ENCODE measurements at places on chromosomes 6 and 20.

- no peak for DNase-seq
These were observed 46.4 kb upstream of the CCDC28A start for GRCh38 chr6:138727182-138727581.

DNA sequence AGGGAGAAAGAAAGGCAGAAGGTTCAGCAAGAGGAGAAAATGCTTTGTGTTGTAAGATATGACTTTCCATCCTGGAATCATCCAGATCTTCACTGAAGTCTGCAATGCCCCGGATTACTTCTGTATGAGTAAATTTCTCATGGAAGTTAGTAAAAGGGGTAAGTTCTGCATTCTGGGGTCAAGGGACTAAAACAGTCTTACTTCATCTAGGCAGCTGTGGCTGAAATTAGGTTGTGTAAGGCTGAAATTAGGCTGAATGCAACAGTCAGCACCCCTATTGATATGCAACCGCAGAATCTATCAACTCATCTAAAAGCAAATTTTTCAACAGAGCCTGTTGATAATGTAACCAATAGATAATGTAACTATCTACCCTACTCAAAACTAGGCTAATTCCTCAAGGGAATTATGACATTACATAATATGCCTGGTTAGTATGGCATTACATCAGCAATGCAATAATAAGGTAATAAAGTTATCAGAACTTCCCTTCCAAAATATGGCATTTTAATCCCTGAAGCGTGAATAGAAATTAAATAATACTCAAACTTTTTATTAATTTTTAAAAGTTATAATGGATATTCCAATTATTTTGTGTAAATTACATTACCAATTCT is 671.7 kb upstream of the CITED2 start:
- no peak for DNase-seq

DNA sequence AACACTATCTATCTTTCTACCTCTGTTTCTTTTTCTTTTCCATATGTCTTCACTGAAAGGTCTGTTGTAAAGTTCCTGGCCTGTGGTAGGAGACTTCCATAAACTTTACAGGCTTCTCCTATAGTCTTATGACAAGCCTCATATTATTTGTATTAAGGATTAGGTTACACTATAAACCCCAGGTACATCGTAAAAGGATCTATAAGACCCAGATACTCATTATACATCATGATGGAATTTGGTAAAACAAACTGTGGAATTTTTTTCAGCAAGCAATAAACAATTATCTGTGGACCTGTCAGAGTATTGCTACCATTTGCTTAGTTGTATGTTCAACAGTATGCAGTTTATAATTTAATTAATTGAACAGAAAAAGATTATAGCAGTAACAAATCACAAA is 55.5 kb downstream of the RFX6 start:
- no peak for DNase-seq

GRCh38 chr6:73523434-73524123 is 2.7 kb upstream of the EEF1A1 start:
- peak; percentile 28 for DNase-seq

DNA sequence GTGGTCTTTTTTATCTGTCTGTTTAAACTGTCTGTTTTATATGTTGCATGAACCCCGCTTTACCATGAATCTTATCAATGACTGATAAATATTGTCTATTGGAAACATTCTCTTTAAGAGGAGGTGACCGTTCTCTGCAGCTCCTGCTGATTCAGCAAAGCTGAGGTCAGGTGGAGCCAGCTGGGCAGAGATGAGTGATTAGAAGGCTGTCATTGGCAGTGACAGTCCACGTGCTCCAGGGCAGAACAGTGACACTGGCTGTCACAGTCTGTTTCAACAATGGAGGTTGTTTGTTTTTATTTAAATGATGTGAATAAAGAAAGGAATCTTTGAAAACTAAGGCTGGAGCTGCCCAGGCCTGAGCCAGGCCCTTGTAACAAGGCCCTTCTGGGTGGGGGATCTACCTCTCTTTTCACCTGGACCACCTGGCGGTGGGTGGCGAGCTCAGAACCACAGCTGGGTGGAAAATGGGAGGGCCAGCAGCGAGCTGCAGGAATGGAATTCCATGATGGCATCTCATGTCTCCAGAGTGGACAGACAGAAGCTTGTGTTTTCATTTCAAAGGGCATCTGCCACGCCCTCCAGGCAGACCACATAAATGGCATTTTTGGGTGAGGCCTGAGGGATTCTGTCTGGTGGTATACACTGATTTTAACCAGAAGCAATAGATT is 12.6 kb downstream of the SYNJ2 start:
- DNase-seq: no peak

- no peak for DNase-seq
These were observed 12.2 kb downstream of the TTBK1 start for GRCh38 chr6:43255408-43256054.

DNA sequence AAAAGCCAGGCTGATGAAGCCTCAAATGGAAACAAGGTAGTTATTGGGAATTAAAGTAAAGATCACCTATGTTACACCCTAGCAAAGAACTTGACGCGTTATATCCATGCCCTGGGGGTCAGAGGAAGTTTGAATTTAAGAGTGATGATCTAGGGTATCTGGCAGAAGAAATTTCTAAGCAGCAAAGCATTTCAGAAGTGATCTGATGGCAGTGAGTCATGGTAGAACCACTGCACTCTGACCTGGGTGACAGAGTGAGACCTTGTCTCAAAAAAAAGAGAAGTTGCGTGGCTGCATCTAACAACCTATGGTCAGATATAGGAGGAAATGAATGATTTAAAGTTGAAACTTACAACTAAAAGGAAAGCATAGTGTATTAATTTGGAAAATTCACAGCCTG is 45.2 kb downstream of the SCP2D1 start:
- DNase-seq: no peak

DNA sequence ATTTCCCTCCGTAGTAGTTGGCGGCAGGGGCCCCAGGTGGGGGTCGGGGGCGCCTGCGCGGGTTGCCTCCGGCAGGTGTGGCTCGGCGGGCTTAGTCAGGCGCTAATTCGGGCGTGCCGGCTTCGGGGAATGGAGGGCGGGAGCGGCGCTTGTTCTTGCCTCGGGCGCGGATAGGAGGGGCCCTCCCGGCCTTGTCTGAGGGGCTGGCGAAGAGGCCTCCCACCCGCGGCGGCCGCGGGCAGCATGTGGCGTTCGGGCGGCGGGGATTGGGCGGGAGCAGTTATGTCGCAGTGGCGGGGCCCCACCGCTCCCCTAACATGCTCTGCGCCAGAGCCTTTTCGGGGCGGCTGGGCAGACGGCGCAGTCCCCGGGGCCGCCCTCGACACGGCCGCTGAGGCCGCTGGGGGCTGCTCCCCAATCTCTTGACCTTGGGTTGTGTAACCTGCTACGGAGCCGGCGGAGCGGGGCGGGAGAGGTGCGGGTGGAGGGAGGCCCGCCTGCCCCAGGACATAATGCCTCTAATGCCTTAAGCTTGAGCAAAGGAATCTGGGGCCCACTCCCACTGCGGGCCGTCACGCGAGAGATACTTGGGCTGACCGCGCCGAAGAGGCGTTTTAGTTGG is 1.1 kb downstream of the AMD1 start:
- DNase-seq: peak; percentile 52

GRCh38 chr20:19996222-19996621 is 20.9 kb upstream of the NAA20 start:
- no peak for DNase-seq

GRCh38 chr6:117550618-117551242 is 51.6 kb downstream of the GOPC start:
- DNase-seq: no peak

- no peak for DNase-seq
These were observed 256.7 kb downstream of the UST start for GRCh38 chr6:149003560-149003959.

GRCh38 chr20:63698739-63699465 is 2.5 kb downstream of the TNFRSF6B start:
- DNase-seq: no peak

- no peak for DNase-seq
These were observed 165.1 kb downstream of the LMBRD1 start for GRCh38 chr6:69631552-69632346.

DNA sequence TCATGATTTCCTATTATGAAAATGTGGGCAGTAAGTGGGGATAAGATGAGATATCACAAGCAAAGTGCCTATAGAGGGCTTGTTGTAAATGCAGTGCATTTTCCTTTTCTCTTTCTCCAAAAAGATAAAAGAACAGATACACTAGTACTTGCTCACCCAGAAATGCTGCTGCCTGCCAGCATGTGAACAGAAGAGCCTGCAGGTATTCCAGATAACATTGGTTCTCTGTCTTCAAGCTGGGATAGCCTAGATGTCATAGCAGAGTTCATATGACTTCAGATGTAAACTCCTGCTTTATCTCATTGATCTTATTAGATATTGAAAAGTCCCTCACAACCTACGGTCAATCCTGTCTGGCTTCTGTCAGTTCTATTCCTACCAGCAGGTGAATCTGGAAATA is 123.7 kb downstream of the TMEM200A start:
- DNase-seq: no peak

DNA sequence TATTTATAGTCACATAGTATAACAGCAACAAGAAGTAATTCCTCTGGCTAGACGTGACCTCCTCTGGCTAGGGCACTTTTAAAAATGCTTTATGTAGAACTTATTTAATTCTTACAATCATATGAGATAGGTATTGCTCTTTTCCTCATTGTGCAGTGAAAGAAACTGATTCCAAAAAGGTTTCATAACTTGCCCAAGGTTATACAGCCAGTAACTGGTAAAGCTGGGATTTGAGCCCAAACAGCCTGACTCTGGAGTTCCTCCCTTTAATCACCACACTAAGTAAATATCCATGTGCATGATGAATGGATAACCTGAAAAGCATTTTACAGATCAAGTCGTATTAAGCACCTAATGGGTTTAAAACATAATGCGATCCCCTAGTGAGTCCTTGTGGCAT is 214.6 kb downstream of the PRL start:
- no peak for DNase-seq

DNA sequence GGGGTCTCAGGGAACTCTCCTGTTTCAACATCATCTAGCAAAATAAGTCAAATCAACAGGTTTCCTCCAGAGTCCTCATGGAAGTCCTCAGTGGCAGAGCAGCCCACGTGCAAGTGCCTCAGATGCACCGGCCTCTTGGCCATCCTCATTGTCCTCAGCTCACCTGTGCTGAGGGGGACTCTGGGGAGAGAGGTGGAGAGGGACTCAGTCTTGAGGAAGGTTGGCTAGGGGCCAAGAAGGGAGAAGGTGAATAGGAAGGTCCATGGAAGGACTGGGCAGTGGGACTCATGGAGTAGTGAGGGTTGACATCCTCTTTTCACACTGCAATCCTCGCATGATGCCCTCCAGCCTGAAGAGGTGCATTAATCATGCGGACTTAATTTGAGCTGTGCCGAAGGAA is 77.9 kb upstream of the DUSP22 start:
- no peak for DNase-seq

DNA sequence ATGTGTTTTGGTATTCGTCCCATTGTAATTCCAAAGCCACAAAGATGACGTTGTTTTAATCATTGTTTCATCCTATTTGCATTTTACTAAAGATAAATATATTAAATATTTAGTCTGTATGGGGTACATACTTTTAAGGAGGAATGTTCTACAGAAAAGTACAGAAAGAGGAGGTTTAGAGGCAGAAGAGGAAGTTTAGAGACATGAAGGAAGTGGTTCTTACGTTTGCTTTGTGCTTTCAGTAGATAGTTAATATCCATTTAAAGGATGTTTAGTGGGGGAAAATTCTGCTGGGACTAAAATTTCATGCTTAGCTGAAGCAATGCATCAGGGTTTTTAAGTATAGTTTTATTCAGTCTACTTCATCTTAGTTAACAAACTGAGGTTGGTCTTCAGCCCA is 116.6 kb downstream of the CRYBG1 start:
- DNase-seq: no peak

DNA sequence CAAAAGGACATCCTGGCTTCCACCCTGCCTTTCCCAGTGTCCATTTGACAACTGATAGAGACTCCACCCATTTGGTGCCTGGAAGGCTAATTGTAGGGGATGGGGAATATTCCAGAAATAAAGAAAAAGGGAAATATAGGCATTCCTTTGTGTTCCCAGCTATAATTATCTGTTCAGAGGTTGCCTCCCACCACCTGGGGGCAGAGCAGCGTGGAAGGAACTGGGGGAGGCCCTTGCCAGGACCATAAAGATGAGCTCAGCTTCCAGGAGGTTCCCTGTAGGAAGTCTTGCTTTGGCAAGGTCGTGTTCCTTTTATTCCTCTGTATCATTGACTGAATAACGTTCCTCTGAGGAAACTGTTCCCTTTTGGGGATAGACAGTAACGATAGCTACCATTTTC is 214.7 kb downstream of the TFAP2C start:
- no peak for DNase-seq

- no peak for DNase-seq
These were observed 192.7 kb downstream of the RNF144B start for GRCh38 chr6:18579869-18580268.

DNA sequence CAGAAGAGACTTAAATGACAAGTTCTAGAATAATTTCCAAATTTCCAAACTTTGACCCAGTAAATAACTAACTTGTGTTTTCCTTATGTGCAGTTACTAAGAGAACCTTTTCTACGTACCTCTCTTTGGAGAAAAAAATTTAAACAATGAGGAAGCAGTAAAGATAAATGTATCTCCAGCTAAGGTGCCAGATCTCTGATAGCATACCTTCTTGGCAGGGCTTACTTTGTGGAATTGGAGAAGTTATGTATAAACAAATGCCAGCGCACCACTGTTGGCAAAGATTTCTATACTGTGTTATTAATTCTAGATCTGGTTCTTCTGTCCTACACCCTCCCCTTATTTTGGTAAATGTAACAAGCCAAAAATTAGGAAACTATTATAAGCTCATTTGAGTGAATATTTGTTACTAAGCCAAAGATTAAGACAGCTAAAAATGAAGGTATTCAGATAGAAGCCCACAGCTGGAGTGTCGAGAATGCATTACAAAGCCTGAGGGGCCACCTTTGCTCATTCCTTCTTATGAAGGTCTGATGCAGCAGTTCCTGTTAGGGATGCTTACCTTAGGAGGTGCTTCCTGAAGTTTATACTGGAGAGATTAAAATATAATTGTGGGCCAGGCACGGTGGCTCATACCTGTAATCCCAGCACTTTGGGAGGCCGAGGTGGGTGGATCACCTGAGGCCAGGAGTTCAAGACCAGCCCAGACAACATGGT is 373.1 kb upstream of the SOX4 start:
- no peak for DNase-seq

GRCh38 chr6:160089534-160089897 is 32.1 kb upstream of the SLC22A1 start:
- no peak for DNase-seq

All from amygdala (tissue), 56 donors.